ENCODE measurements at places on chromosomes 1 and 21.
A peak's percentile ranks its signal among the peaks of the same experiment; 100 is the strongest.

DNA sequence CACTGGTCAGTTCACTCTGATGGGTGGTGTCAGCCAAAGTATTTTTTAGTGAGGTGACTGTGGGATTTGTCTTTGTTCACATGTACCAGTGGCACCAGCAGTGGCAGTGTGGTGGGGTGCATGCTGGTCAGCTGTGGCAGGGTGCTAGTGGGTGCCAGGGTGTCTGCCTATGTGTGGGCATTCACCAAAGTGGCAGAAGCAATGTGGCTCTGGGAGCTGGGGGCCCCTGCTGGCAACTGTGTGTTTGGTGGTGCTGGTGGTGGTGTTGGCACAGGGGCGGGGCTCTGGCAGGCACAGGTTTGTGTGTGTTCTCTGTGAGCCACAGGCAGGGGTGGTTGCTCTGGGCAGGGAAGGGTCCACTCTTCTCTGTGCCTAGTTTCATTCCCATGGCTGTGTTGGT lies 161.5 kb downstream of the CENPF start:
- DNase-seq = no peak

GRCh38 chr1:84303314-84303830 lies 1.9 kb downstream of the SAMD13 start:
- no peak for DNase-seq

DNA sequence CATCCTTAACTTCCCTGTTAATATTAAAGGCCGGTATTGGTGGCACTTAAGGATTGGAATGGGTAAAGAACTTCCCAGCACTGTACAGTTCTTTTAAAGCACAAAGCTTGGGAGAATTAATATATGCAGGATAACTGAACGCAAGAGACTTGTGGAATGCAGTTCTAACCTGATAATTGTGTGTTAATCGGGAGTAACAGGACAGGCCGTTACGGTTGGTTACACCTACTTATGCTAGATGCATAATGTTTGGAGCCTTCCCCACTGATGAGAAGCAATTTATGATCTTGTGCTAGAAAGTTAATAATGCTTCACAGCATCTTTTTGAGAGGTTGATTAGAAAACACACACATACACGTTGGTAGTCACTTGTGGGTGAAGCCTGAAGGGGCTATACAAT lies 7.0 kb downstream of the CHTOP start:
- no peak for DNase-seq

DNA sequence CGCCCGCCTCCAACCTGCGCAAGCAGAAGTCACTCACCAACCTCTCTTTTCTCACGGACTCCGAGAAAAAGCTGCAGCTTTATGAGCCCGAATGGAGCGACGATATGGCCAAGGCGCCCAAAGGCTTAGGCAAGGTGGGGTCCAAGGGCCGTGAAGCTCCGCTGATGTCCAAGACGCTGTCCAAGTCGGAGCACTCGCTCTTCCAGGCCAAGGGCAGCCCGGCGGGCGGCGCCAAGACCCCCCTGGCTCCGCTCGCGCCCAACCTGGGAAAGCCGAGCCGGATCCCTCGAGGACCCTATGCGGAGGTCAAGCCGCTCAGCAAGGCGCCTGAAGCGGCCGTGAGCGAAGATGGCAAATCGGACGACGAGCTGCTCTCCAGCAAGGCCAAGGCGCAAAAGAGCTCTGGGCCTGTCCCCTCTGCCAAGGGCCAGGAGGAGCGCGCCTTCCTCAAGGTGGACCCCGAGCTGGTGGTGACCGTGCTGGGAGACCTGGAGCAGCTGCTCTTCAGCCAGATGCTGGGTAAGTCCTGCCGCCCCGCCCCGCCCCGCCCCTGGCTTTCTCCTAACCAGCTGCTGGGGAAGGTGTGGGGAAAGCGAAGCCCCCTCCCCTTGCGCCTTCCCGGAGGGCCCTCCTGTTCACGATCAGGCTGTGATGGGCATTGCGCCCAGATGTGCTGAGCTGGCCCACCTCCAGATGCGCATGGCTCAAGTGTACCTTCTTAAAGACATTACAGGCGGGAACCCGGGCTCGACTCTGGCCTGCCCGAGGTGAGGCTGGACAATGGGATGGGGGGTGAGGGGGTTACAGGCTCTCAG lies 110.2 kb downstream of the NAV1 start:
- no peak for DNase-seq

GRCh38 chr1:228830954-228831481 lies 95.7 kb downstream of the RHOU start:
- DNase-seq = peak; percentile 28

GRCh38 chr1:116717318-116717717 lies 36.9 kb upstream of the CD2 start:
- DNase-seq = no peak

GRCh38 chr1:67313934-67314671 lies 6.4 kb downstream of the IL12RB2 start:
- no peak for DNase-seq

DNA sequence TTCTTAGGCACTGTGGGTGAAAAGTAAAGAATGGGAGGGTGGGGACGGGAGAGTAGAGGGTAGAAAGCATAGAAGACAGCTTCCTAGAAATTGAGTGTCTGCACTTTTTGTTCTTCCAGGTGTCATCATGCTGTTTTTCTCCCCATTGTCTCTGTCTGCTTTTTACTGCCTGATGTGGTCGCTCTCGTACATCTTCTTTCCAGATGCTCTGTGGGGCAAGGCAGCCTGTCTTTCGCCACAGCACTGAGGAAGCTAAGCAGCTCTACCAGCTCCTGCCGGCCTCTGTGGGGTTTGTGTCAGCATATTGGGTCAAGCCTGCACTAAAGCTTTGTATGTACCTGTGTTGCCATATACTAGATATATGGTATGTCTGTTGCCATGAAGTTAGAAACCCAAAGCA lies 13.2 kb downstream of the TMEM269 start:
- DNase-seq = no peak

DNA sequence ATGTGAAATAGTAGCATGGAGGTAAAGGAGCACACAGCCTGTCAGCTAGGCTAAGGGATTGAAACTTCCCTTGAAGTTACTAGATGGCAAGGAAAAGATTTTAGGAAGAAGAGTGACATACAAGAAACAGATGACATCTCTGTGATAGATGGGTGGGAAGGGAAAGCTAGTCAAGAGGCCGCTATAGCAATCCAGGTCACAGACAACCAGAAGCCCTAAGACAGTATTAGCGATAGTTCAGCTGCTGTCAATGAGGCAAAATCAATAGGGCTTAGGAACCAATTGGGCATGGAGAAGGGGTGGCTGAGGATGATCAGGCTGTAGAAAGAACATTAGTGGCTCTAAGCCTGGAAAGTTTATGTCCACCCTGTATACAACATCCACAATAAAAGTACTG lies 111.1 kb downstream of the GLUL start:
- DNase-seq = no peak

- no peak for DNase-seq
Observed at GRCh38 chr1:168608796-168609715, 32.7 kb downstream of the XCL1 start.

GRCh38 chr21:42142141-42142540 lies 71.0 kb downstream of the UMODL1 start:
- no peak for DNase-seq

DNA sequence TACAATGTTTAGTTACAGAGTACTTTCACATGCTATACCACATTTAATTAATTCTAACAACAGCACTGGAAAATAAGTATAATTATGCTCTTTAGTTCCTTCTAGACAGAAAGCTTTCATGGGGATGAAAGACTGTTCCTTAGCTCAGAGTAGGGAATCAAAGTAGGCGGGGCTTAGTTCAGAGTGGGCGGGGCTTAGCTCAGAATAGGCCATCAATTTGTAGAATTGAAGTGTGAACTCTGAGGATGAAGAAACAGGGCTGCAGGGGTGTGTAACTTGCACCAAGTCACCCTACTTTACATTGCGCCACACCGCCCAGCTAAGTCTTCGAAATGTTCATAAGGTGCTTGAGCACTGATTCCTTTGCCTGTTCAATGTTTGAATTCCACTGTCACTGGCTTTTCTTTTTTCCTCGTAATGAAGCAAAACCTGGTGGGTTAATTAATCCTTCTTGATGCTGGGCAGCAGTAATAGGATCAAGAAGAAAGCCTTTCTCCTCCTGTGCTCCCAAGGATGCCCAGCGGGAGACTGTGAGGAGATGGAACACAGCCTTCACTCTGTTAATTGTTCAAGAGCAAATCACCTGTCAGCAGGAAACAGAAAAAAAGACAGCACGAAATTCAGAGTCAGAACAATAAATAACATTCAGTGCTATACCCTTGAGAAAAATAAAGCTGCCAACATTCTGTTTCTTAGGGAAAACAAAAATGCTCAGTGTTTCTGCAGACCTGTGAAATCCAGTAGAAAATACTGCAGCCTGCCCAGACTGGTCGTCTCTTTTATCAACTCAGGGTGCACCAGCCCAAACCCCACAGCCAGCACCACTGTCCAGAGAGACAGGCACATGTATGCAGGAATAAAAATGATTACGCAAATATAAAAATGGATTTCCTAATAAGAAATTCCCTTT lies 66.5 kb upstream of the CAMK1G start:
- no peak for DNase-seq

- DNase-seq = no peak
Observed at GRCh38 chr1:76865696-76866286, 1.5 kb upstream of the ST6GALNAC5 start.

DNA sequence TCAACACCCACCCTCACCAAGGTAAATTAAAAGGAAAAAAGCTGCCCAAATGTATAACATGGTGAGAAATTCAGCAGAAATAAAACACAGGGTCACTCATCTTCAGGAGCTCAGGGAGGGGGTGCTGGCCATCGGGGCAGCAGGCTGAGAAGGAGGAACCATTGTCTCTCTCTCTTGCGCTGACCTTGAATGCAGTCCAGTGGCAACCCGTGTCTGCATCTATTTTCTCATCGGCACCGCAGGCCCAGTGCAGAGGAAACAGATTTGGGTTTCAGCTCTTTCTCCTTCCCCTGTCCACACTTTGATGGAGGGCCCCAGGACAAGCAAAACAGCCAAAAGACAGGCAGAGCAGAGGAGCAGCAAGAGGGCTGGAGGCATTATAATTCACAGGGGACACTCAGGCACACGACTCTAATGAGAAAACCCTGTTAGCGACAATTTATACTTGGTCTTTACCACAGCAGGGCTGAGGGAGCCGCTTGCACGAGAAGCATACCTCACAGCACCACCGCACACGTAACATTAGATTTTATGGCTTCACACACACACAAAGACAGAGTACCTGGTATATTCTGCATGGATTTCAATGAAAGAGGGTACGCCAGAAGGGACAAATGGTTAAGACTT lies 18.6 kb downstream of the MKNK1 start:
- DNase-seq = no peak

- no peak for DNase-seq
Observed at GRCh38 chr1:207335695-207336363, 14.4 kb downstream of the CD55 start.

- DNase-seq = no peak
Observed at GRCh38 chr1:156291226-156292061, 4.0 kb downstream of the GLMP start.

DNA sequence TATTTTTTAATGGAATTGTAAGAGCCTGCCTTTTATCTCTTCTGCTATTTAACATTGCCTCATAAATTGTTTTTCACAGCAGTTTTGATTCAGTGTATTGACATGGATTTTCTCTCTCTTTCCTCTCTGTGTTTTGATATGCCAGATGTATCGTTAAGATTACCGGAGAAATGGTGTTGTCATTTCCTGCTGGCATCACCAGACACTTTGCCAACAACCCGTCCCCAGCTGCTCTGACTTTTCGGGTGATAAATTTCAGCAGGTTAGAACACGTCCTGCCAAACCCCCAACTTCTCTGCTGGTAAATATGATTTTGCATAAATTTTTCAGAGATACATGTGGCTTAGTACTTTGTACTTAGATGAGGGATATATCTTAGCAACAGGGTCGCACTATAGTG lies 23.1 kb upstream of the DYNLT5 start:
- peak; percentile 41 for DNase-seq

GRCh38 chr1:246602194-246602593 lies 35.9 kb downstream of the CNST start:
- DNase-seq = peak; percentile 28

All from activated CD4-positive, alpha-beta memory T cell treated with anti-CD3 and anti-CD28 coated beads, Interleukin-2, amount 10 ng/mL, durations not matched to agents 7 days and 5 days (primary cell).